Dermis microvascular lymphatic vessel endothelial cell (primary cell): ENCODE measurements at places on chromosomes 13 and 19. TPM values are rescaled to one million over a fixed set of nuclear protein-coding genes. Genes with fewer than 3 reads are reported as not detected.

- no peak for DNase-seq
Observed at GRCh38 chr19:3818466-3818865, 32.3 kb upstream of the MATK start.

DNA sequence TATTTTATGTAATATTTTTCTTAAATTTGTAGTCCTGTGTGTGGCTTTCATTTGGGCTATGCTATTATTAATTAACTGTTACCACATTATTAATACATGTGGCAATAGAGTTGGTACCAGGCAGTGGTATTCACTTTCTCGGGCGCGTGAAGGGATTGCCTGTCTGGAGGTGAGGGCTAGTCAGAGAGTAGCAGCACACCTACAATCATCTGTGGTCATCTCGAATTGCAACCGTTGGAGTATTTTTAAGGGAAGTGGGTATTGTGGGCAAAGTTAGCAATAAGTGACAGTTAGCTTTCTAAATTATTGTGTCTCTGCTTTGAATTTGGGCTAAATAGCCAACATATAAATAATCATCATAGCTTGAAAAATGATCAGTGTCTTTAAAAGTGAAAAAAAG is 20.0 kb upstream of the GPR18 start:
- no peak for DNase-seq

GRCh38 chr19:31943191-31943661 is 402.2 kb upstream of the ZNF507 start:
- DNase-seq, result no peak

DNA sequence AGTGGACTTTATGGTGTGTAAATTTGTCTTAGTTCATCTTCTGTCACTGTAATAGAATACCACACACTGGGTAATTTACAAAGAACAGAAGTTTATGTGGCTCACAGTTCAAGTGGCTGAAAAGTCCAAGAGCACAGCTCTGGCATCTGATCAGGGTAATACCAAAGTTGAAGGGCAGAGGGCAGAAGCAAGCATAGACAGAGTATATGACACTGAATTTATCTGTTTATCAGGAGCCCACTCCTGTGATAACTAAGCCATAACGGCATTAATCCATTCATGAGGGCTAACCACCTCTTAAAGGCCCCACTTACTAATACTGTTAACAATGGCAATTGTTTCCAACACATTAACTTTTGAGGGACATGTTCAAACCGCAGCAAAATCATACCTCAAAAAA is 4.0 kb upstream of the RFXAP start:
- no peak for DNase-seq

GRCh38 chr13:80303225-80303811 is 37.6 kb downstream of the SPRY2 start:
- no peak for DNase-seq

- DNase-seq, result no peak
Observed at GRCh38 chr13:98520674-98521449, 56.0 kb downstream of the STK24 start.

DNA sequence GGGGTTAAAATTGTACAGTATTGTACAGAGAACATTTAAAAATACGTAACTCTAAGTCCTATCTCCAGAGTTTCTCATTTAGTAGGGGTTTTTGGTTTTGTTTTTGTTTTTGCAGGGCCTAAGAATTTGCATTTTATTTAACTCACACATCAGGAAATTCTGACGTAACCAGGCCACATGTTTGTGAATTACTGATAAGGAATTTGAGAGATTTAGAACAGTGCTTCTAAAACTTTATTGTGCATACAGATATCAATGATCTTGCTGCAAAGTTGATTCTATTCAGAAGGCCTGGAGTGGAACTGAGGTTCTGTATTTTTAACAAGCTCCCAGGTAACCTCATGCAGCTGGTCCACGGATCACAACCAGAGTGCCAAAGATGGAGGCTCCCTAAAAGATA is 49.3 kb downstream of the LIG4 start:
- DNase-seq, result no peak

TMED1 gene
- total RNA-seq, result 34.1 and 54.0 TPM in 2 replicates
